Right renal pelvis (tissue), 4 donors: ENCODE measurements at places on chromosomes 11 and 22. TPM values are rescaled to one million over a fixed set of nuclear protein-coding genes. Genes with fewer than 3 reads are reported as not detected.

Gene PHOX2A
- polyA plus RNA-seq: not detected

Gene OR8J3
- polyA plus RNA-seq: not detected

Gene ARHGAP20
- polyA plus RNA-seq: 4.9 TPM

Gene DDB1
- 221 TPM for polyA plus RNA-seq

Gene ATP5MG
- 433 TPM for polyA plus RNA-seq

Gene MS4A3
- 0.64 TPM for polyA plus RNA-seq

Gene PNPLA2
- 59.4 TPM for polyA plus RNA-seq

Gene EEF1G
- 2,219 TPM for polyA plus RNA-seq

Gene DRD4
- polyA plus RNA-seq: 2.5 TPM

Gene KCNQ1
- 12.4 TPM for polyA plus RNA-seq

Gene RASGRP2
- 5.1 TPM for polyA plus RNA-seq

Gene GPHA2
- 0.54 TPM for polyA plus RNA-seq

Gene TRPM5
- polyA plus RNA-seq: 3.1 TPM

Gene TYR
- not detected for polyA plus RNA-seq

Gene APBB1
- 53.6 TPM for polyA plus RNA-seq

Gene C11orf42
- polyA plus RNA-seq: 0.86 TPM
